ENCODE measurements at places on chromosomes 3 and 15. TPM values are rescaled to one million over a fixed set of nuclear protein-coding genes. Genes with fewer than 3 reads are reported as not detected.

ZMYND10 gene
- 1.00 TPM for total RNA-seq

LRRC2 gene
- not detected for total RNA-seq

LSAMP gene
- total RNA-seq, result not detected

GUCA1C gene
- total RNA-seq, result not detected

SPESP1 gene
- total RNA-seq, result 1.5 TPM

SLC22A13 gene
- total RNA-seq, result 0.12 TPM

CDHR4 gene
- 0.22 TPM for total RNA-seq

DNA sequence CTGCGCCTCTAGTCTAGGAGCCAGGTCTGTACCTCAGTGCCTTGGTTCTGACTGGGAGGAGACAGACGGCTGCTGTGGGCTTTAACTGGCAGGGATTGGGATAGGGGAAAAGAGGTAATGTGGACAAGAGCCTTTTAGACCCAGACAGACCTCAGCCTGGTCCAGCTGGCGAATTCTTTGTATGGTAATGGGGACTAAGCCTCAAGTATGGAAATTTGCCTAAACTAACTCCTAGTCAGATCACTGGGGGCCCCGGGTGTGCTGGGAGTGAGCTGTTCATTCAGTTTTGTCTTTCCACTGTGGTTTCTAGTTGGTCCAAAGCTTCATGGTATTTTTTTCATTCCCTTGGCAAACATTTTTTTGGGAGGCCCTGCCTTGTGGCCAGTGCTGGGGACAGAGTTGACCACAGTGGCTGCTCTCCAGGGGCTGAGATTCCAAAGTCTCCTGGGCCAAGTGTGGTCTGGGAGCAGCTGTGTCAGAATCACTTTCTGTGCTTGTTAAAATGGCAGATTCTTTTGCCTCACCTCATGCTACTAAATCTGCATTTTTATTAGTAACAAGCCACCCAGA, 261.4 kb upstream of the C2CD4B start:
- no peak for DNase-seq

DNA sequence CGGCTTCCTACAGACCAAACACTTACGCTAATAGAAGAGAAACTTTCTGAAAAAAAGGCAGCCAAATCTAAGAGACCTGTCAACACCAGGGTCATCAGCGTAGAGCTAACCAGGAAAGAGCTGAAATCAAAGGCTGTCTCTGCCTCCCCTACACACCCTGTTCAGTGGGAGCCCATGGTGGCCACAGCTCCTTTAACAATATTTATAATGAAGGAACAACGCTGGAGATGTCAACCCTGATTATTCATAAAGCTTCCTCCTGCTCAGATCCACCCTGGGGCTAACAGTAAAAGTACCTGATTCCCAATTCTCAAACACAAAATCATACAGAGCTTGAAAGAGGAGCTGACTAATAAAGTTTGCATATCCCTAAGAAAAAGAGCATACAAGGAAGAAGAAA, 133.7 kb downstream of the ANXA2 start:
- DNase-seq, result no peak

- DNase-seq, result no peak
Observed at GRCh38 chr15:75389791-75390382, 21.5 kb upstream of the MAN2C1 start.

- DNase-seq, result no peak
Observed at GRCh38 chr15:95429345-95429744, 901.2 kb upstream of the NR2F2 start.

DNA sequence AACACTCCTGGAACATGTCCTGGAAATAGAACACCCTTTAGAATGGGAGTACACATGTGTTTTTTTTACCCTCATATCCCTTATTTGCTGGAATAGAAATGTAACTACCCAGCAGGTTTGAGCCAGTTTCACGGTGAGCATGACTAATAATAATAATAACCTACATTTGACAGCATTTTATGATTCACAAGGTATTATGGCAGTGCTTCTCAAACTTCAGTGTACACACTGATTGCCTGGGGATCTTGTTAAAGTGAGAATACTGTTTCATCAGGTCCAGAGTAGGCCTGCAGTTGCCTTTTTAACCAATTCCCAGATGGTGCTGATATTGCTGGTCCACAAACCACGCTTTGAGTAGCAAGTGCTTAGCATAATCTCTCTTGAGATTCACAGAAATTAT, 63.9 kb downstream of the NFKBIZ start:
- DNase-seq, result no peak

DNA sequence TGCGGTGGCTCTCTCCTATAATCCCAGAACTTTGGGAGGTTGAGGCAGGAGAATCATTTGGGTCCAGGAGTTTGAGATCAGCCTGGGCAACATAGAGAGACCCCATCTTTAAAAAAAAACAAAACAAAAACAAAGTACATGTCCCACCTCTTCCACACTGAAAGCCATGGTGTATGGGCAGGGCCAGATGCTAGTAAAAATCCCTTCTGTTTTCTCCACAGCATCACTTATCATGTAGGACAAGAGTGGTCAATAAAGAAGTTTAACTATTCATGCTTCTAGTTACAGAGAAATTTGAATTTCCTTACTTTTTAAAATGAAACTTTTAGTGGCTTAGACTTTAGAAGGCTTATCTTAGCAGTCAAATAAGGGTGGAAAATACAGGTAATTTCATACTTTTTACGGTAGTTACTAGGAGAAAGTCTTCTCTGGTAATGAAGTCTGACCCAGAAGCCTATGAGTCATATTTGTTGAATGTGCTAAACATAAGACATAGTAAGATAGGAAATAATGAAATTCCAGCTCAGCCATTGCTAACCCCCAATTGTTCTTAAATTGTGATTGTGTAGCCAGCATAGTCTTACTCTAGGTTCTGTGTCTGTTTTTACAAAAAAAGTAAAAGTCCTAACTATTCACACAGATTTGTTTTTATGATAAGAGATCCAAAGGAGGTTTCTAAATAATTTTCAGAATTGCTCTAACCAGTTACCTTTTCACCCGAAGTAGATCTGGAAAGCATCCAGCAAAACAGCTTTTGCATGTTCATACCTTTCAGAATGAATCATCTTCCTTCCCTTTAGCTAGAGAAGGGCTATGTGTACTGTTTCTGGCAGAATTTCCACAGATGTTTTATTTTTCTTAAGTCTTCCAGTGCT, 16.4 kb upstream of the ZNF609 start:
- DNase-seq, result no peak

DNA sequence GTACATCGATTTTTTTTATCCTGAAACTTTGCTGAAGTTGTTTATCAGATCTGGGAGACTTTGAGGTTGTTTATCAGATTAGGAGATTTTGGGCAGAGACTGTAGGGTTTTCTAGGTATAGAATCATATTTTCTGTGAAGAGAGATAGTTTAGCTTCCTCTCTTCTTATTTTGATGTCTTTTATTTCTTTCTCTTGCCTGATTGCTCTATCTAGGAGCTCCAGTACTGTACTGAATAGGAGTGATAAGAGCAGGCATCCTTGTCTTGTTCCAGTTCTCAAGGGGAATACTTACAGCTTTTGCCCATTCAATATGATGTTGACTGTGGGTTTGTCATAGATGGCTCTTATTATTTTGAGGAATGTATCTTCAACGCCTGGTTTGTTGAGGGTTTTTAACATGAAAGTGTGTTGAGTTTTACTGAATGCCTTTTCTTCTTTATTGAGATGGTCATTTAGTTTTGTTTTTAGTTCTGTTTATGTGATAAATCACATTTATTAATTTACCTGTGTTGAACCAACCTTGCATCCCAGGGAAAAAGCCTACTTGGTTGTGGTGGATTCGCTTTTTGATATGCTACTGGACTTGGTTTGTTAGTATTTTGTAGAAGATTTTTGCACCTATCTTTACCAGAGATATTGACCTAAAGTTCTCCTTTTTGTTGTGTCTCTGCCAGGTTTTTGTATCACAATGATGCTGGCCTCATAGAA, 14.9 kb upstream of the DNAAF4 start:
- no peak for DNase-seq

- DNase-seq, result no peak
Observed at GRCh38 chr3:104575634-104576033, 791.1 kb upstream of the ALCAM start.

GRCh38 chr3:150703299-150703755, 393 bp downstream of the ERICH6 start:
- DNase-seq, result peak; percentile 57

DNA sequence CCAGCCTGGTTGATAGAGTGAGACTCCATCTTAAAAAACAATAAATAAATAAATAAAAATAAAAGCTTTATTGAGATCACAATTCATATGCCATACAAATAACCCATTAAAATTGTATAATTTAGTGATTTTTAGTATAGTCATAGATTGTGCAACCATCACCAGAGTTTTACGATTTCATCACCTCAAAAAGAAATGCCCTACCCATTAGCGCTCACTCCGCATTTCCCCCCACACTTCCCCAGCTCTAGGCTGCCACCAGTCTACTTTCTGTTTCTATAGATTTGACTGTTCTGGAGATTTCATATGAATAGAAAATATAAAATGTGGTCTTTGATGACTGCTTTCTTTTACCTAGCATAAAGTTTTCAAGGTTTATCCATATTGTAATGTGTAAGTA, 57.0 kb downstream of the ARHGEF26 start:
- no peak for DNase-seq

DNA sequence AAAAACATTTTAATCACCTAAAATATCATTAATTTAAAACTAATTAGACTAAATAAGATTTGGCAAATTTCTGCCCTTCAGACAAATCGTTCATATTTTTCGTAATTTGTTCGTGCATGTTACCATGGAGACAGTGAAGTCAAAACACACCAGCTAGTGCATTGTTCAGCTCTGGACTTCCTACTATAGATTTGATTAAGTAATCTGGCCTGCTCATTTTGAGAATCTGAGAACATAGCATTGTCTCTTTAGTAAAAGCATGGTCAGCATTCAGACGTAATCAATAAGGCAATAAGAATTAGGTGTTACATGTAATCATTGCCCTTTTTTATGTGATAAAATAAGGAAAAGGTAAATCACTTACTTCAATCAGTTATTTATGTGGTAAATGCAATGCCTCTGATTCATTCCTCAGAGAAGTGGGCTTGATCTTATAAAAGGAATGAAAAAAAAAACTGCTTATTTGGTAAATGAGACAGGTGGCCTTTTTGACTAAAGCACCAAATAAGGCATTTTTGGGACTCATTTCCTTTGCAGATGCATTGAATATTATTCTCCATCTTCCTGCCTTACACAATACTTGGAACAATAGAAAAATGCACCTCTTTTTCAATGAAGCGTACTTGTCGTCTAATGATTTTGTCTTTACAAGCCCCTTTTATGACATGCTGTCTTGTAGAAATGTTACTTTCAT, 84.5 kb upstream of the FNDC3B start:
- no peak for DNase-seq

DNA sequence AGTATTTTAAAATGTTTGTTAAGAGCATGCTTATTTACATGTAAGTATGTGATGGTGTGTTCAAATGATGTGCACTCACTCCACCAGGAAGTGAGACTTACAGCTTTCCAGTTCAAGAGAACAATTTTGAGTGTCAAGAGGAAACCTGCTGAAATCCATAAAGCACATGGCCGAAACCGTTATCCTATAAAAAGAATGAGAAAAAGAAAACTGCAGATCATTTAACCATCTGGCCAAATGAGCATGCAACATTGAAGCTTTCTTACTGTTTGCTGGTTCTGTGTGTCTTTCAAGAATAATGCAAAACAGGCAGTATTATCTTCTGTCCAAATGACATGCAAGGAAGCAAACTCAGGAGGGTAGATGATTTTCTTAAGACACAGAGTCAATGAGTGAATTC, 26.3 kb downstream of the GABRR3 start:
- DNase-seq, result no peak

DNA sequence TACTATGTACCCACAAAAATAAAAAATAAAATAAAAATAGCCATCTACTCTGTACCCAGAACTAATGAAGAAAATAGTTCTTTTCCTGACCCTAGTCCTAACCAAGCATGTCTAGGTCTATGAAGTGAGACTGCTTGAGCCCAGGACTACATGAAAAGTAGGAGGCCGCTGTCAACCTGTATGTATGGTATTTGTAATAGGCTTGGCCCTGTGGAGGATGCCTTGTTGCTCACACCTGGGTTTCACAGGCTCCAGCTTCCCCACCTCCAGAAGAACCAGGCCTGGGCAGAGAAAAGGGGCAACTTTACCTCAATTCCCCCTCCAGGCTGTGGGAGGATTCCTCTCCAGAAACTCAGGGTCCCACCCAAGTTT, 6.8 kb upstream of the PKM start:
- no peak for DNase-seq

DNA sequence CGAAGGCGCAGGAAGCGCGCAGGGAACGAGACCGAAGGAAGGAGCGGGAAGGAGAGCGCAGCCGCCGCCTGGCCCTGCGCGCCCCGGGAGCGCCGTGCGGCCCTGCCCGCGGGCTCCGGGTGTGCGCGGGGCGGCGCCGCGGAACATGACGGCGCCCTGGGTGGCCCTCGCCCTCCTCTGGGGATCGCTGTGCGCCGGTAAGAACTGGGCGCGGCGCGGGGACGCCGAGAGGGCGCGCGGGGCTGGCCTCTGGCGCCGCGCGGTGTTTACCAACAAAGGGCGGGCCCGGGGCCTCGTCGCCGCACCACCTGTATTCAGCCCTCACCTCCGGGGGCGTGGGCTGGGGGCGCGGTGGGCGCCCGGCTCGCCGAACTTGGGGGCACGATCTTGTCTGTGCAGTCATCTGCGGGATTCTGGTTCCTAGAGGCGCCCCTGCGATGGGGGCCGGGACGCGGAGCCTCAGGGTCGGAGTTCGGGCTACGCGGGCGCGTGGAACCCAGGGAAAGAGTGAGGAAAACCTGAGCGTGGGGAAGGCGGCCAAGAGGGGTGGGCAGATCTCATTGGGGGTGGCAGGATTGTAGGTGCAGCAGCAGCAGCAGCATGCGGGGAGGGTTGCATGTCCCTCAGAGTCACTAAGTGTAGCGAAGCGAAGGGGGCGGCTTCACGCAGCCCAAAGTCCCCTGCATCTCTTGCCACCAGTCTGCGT, 641 bp downstream of the ACVR2B start:
- peak; percentile 40 for DNase-seq

DNA sequence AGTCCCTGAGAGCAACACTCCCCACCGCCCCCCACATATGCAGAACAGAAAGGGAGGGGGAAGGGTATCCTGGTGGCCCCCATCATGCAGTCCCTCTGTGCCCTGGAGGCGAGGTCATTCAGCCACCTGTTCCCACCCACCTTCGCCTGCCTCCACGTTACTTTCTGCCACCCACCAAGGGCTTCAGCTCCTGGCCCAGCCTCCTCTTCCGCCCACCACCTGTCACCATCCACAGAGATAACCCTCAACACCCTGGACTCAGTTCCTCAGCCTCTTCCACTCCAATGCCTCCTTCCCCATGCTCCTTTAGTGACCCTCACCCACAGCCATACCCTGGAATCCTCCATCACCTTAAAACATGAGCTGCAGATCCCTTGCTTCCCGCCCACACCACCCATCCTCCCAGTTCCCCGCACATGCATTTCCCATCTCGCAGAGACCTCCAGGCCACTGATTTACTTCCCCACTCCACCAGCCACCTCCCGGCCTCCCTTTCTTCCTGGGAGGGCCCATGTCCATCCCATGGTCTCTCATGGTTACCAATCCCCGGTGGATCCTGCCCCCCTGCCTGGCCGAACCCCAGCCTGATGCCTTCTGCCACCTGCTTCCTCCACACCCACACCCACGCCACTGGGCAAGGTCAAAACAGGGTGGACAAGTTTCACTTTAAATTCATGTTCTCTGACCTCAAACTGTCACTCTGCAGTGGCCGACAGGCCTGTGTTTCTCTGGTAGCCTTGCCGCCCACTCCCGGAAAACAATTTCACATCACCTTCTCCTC, 18.2 kb downstream of the HOMER2 start:
- DNase-seq, result no peak
